Activated CD4-positive, alpha-beta T cell treated with anti-CD3 and anti-CD28 coated beads, Interleukin-2, amount 10 ng/mL, durations not matched to agents 7 days and 5 days (primary cell): ENCODE measurements at places on chromosomes 1 and 21.

GRCh38 chr1:156102633-156103511 is 11.6 kb upstream of the LMNA start:
- DNase-seq = no peak

DNA sequence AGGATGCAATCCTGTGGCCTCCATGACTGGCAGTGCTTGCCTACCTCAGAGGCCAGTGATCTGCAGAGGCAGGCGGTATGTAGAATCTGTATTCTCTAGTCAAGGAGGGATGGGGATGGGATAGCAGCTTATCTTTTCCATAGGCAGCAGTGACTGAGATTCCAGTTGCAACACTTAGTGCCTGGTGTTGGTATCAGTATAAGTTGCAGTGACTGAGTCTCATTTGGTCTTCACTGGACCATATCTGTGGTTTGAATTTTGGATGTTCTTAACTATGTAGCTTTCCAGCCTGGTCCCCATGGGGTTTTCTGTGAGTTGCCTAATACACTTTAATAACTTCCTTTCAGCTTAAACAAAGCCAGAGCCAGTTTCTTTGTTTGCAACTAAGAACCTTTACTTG is 16.5 kb downstream of the DYRK1A start:
- no peak for DNase-seq

- DNase-seq = peak; percentile 19
Observed at GRCh38 chr1:27521861-27522431, 32.0 kb upstream of the WASF2 start.

GRCh38 chr1:7630378-7630777 is 140.7 kb upstream of the VAMP3 start:
- no peak for DNase-seq

DNA sequence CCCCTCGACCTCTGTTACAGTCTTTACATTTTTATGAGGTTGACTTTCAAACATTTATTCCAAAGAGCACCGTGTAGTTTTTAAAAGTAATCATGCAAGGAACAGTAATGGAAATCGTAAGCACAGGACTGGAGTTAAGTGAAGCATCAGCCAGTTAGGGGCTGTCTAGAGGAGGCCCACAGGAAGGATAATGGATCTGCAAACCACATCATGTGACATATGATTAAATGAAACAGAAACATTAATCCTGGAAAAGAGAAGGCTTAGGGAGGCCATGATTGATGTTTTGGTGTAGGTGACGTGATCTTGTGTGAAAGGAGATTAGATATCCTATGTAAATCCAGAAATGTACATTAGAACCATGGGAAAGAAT is 25.0 kb downstream of the RGS7 start:
- DNase-seq = no peak

GRCh38 chr1:38826262-38826661 is 33.3 kb downstream of the RRAGC start:
- DNase-seq = no peak

GRCh38 chr1:167631936-167632614 is 2.0 kb downstream of the RCSD1 start:
- peak; percentile 47 for DNase-seq

- DNase-seq = peak; percentile 42
Observed at GRCh38 chr1:53600561-53600960, 138.4 kb downstream of the GLIS1 start.

- no peak for DNase-seq
Observed at GRCh38 chr21:41228492-41228891, 60.5 kb downstream of the BACE2 start.

GRCh38 chr1:195327361-195327760 is 1280.9 kb downstream of the KCNT2 start:
- DNase-seq = no peak

DNA sequence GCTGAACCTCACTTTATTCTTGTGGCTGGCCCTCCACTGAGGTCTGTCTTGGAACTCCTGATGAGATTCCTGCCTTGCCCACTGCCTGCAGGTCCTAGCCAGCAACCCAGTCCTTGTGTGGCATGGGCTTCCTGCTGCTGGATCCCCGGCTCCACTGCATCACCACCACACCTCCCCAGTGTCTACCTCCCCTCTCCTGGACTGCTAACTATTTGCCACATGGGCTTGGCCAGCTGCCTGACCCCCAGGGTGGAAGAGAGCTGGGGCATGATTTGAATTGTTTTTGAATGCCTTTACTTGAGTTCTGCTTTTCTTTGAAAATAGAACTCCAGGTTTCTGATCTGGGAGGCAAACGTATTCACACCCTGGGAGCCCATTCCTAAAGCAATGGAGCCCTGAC is 41.2 kb downstream of the SPAG17 start:
- no peak for DNase-seq

- no peak for DNase-seq
Observed at GRCh38 chr1:184513966-184514365, 127.1 kb downstream of the C1orf21 start.

DNA sequence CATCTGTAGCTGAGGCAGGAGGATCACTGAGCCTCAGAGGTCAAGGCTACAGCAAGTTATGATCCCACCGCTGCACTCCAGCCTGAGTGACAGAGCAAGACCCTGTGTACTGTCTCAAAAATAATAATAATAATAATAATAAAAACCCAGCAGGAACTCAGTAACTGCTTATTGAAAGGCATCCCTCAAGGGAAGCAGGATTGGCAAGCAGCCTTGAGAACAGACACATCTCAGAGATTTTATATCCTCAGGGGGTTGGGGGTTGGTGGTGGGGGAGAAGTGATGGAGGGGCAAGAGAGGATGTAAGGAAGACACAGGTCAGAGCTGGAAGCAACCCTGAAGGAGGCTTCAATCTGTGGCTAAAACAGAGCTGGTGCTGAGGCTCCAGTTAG is 29.6 kb downstream of the GNB1 start:
- no peak for DNase-seq

DNA sequence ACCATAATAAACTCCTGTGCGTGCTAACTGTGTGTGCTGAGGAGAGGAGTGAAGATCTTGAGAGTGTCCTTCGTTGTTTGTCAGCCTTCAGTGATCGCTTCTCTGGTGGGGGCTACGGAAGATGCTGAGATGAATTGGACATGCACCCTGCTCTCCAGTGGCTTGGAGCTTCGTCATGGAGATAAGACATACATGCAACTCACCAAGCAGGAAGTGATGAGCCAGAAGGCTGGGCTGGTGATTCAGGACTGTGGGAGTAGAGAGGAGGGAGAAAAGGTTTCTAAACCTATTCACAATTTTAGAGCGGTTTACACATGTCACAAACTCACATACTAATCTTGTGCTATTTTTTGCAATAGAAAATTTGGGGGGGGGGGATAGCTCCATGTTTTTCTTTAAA is 128.9 kb upstream of the ADAR start:
- no peak for DNase-seq

GRCh38 chr1:175197531-175197930 is 5.0 kb upstream of the KIAA0040 start:
- peak; percentile 10 for DNase-seq

DNA sequence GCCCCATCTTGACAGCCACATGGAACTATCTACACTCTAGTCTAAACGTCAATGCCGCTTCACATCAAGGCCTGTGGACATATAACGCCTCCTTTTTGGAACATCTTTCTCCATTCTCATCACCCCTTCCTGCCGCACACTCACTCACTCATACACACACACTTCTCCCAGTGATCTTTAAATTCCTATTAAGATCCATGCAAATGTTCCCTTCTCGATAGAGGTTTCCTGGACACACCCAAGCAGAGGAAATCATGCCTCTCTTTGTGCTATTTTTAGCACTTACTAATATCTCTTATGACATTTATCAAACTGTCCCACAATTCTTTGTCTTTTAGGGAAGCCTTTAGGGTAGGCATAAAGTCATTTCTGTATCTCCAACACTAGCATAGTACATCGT is 28.2 kb upstream of the SLAMF9 start:
- no peak for DNase-seq

DNA sequence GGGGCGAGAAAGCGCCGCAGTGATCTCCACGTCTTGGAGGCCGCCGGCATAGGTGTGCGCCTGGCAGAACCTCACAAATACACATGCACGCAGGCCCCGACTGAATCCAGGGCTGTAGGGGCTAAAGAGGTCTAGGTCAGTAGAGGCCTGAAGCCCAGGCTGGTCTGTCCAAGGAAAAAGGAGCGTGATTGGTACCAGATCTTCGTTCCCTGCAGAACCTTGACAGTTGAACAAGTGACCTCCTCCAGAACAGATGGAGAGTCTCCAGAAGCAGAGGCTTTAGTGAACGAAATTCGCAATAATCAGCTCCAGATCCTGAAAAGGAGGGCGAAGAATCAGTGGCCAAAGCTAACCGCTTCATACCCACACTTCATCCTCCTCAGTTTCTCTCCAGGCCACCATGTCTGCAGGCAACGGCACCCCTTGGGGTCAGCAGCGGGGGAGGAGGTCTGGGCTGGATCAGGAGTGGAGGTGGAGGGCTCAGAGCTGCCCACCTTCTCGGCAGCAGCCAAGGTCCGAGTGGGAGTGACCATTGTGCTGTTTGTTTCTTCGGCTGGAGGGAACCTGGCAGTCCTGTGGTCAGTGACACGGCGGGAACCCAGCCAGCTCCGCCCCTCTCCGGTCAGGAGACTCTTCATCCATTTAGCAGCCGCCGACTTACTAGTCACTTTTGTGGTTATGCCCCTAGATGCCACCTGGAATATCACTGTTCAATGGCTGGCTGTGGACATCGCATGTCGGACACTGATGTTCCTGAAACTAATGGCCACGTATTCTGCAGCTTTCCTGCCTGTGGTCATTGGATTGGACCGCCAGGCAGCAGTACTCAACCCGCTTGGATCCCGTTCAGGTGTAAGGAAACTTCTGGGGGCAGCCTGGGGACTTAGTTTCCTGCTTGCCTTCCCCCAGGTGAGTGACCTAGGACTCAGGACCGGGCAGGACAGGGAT is 749 bp upstream of the PEX11B start:
- DNase-seq = peak; percentile 18

GRCh38 chr1:66695116-66695515 is 57.1 kb upstream of the DYNLT5 start:
- no peak for DNase-seq

GRCh38 chr1:64039390-64039926 is 164.0 kb upstream of the UBE2U start:
- DNase-seq = no peak

DNA sequence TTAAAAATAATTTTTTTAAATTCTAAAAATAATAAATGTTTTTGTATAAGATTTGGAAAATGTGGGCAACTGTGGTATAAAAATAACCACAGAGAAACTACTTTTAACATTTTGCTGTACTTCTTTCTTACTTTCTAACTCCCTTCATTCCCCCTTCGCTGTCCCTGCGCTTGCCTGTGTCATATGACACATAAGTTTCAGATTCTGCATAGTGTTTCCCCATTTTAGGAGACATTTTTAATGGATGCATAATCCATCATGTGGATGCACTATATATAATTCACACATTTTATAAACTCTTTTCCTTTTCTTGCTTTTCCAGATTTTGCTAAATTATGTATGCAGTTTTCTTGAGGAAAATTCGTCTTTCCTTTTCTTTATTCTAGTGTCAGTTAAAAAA is 16.3 kb downstream of the ATG4C start:
- no peak for DNase-seq

GRCh38 chr1:38777464-38777957 is 82.1 kb downstream of the RRAGC start:
- no peak for DNase-seq

- peak; percentile 62 for DNase-seq
Observed at GRCh38 chr21:44487831-44488230, 32.5 kb downstream of the LRRC3 start.

DNA sequence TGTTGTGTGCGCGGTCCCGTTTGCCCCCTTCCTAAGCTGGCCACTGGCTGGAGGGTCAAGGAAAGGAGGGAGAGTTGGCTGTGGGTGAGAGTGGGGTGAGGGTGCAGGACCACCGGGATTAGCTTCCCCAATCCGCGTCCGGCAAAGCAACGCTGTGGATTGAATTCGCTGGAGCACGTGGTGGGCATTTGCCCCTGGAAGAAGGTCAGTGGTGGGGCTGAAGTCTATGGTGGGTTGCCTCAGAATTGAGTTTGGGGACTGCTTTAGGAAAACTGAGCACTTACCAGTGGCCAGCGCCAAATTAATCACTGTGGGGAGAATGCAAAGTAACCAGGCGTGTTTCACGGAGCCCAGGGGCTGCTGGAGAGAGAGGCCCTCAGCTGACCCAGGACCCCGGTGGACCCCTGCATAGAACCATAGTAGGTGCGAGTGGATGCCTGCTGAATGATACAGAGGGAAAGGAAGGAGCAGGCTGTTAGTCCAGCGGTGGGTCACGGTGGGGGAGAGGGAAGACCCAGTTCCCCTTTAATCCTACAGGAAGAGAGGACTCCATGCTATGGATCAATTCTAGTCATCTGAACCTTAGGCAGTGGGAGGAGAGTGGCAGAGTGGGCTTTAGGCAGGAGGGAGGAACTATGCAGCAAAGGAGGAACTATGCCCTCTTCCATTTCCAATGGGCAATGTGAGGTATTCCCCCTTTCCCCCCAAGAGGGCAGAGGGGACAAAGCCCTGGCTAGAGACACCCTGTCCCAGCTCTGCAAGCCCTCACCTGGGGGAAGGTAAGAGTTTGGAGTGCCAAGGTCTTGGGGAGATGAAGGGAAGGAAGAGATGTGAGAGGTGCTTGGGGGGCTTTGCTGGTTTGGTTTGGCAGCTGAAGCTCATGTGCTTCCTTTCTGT is 1.2 kb downstream of the TNFRSF8 start:
- DNase-seq = no peak

- DNase-seq = no peak
Observed at GRCh38 chr1:155420788-155421187, 100.1 kb downstream of the RUSC1 start.

DNA sequence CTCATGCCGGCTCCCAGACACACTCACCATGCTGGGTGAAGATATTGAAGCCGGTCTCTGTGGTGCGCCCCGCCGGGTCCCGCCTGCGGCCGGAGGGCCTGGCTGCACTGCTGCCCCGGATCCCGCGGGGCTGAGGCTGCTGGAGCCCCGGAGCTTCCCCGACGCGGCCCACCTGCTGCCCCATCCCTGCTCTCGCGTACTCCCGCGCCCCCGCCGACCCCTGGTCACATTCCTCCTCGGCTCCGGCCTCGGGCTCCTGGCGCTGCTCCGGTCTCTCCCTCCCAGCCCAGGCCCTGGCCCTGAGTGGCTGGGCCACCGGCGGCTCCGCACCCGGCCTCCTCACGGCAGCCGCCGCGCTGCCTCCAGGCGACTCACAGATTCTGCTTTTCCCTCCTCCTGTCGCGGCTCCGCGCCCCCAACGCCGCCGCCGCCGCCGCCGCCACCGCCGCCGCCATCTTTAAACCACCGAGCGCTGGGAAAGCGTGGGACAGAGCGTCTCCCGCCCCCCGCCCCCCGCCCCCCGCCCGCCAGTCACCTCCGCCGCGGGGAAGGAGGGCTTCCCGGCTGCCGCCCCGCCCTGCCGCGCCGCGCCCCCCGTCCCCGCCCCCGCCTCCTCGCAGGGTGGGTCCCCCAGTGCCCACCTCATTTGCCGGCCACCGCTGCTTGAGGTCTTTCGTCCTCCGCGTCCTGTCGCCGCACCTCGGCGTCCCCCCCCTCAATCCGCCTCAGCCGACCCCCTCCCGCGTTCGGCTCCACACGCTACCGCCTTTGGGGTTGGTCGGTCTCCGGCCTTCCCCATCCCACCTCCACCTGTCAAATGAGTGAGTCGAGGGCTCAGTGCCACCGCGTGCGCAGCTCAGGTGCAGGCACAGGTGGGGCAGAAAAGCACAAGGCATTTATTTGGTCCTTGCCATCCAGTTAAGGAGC is at the start of gene ABL2:
TSS of gene ABL2 (minus strand) at position 464 of the 927 bp plus-strand sequence. CDS start at position 184, 280 bp downstream.
- DNase-seq = peak; percentile 47

- DNase-seq = no peak
Observed at GRCh38 chr1:10773851-10774614, 22.4 kb downstream of the CASZ1 start.
